ENCODE measurements at places on chromosomes 1 and 21. TPM values are rescaled to one million over a fixed set of nuclear protein-coding genes. Genes with fewer than 3 reads are reported as not detected.

Gene RPTN
- not detected for polyA plus RNA-seq

Gene GRHL3
- polyA plus RNA-seq, result 0.15 TPM

Gene TRNP1
- 2.1 TPM for polyA plus RNA-seq

Gene BEND5
- polyA plus RNA-seq, result 8.2 TPM

Gene APOBEC4
- not detected for polyA plus RNA-seq

Gene PCAT6
- polyA plus RNA-seq, result 2.4 TPM

Gene PPIAL4G
- polyA plus RNA-seq, result 0.08 TPM

Gene LRP8
- polyA plus RNA-seq, result 3.9 TPM

Gene KAZN
- polyA plus RNA-seq, result 10.8 TPM

Gene TMEM82
- not detected for polyA plus RNA-seq

Gene TAS1R1
- polyA plus RNA-seq, result 4.6 TPM

Gene MTX1
- polyA plus RNA-seq, result 17.2 TPM

Gene RGS16
- 26.6 TPM for polyA plus RNA-seq

Gene KIAA1614
- polyA plus RNA-seq, result 9.1 TPM

Gene C1orf94
- not detected for polyA plus RNA-seq

Gene INKA2
- 34.8 TPM for polyA plus RNA-seq

Gene CIART
- polyA plus RNA-seq, result 5.8 TPM

Measured in muscle of back (tissue), 13 donors.